ENCODE measurements at places on chromosomes 5 and 9.
A peak's percentile ranks its signal among the peaks of the same experiment; 100 is the strongest.

GRCh38 chr5:66864240-66864884, 268.2 kb downstream of the MAST4 start:
- DNase-seq: peak; percentile 46

DNA sequence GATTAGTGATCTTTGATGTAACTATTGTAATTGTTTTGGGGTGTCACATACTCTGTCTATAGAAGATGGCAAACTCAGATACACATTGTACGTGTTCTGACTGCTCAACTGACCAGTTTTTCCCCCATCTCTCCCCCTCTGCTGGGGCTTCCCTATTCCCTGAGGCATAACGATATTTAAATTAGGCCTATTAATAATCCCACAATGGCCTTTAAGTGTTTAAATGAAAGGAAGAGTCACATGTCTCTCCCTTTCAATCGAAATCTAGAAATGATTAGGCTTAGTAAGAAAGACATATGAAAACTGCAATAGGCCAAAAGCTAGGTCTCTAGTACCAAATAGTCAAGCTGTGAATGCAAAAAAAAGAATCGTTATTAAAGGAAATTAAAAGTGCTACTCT, 265.6 kb downstream of the TMEM232 start:
- no peak for DNase-seq

GRCh38 chr5:96876292-96876850, at the start of gene ERAP2:
TSS of gene ERAP2 (plus strand) at chr5:96876500. CDS start at chr5:96879686, 3,186 bp downstream.
- DNase-seq: peak; percentile 61

DNA sequence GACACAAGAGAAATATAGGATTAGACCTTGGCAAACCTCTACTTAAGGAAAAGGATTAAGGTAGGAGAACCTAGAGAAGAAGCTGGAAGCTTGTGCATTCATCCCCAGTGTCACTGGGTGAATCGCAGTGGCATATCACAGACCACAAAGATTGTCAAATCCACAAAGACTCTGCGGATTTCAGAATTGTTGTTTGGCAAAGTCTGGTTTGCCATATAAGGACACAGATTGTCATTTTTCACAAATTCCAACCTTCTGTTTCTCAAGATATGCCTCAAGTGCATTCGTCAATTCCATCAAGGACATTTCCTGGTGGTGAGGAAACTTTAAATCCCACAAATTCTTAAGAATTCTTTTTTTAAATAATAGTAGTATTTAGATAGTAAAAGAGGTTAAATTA, 395.1 kb upstream of the PAPPA start:
- DNase-seq: no peak

DNA sequence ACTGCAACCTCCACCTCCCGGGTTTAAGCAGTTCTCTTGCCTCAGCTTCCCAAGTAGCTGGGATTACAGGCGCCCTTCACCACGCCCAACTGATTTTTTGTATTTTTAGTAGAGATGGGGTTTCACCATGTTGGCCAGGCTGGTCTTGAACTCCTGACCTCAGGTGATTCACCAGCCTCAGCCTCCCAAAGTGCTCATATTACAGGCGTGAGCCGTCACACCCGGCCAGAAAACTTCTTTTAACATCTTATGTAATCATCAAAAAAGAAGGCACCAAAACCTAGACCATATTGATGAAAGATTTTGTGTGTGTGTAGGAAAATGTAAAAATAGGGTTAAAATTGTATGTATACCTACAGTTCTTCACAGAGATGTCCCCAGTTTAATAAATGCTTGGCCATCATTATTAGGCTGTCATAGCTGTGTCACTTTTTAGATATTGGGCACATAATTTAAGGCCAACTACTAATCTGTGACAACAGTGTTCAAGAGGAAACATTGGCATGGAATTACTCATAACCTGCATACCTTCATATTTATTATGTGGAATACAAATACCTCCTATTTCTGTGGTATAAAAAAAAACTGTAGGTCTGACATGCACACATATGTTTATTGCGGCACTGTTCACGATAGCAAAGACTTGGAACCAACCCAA, 44.4 kb downstream of the RAD50 start:
- no peak for DNase-seq

DNA sequence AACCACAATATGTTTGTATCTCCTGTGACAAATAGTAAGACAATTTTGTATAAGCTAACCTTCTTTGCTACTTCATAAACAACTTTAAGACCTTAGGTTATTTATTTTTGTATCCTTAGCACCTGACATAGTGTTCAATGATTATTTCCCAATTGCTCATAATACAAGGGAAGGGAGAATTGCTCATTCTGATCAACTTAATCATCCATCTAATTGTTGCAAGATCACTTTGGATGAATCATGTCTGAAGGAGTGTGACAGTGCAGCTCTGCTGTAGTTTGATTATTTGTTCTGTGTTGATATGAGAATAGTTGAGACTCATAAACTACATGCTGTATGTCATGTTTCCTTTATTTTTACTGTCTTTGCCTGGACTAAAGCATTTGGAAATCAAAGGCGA, 721.3 kb upstream of the SEMA6A start:
- no peak for DNase-seq

DNA sequence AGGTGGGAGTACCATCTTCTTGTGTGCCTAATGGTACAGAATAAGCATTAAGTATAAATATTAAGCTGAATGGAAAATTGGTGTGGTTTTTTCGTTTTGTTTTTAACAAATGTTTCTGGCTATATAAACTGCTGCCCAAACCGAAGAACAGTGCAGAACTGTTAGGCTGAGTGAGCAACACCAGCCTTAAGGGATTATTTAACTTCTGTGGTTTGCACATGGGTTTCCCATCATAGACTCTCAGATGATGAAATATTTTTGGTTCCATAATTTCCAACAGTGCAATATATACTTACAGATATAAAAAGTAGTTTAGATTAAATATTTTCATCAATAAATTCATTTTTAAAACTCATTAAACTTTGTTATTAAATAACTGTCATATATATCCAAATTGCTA, 16.4 kb downstream of the C5orf63 start:
- DNase-seq: no peak

DNA sequence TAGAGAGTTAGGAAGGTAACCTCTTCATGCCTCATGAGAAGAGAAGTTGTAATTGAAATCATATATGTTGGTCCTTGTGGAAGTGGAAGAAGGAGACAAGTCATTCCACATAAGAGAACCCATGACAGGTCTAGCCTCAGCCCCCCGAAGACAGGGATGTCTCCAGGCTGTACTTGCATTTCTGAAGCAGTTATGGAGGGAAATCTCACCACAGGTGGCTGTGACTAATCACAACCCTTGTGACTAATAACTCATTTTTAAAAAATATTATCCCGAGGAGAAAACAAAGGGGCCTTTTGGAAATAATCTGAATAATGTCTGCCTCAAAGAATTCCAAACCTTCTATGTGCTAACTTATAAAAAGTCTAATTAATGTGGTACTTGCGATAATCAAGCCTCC, 262.1 kb upstream of the RPS23 start:
- DNase-seq: no peak

DNA sequence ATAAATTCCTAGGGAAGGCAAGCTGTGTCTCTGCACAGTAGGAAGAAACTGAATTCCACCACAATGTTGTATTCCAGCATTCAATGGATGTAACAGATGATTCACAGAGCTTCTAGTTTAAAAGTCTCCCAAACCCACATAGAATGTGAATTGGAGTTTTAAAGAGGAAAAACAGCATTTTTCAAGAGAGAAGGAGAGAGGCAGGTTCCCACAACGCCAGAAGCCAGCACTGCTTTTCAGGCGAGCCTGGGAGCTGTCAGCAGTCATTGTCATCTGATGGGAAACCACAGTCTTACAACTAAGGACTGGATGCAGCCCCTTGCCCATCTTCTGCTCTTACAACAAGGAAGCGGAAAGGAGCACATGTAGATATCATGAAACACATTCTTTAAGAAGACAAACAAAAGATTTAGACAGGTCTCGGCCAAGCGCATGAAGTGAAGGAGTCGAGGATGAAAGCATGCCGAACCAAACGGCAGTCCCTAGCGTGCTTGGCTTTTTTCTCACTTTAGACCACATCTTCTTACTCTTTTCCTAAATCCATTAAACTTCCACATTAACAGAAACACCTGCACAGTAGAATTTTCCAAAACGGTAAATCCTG, 638 bp downstream of the DIRAS2 start:
- no peak for DNase-seq

GRCh38 chr5:103498211-103498610, 64.4 kb downstream of the NUDT12 start:
- no peak for DNase-seq

DNA sequence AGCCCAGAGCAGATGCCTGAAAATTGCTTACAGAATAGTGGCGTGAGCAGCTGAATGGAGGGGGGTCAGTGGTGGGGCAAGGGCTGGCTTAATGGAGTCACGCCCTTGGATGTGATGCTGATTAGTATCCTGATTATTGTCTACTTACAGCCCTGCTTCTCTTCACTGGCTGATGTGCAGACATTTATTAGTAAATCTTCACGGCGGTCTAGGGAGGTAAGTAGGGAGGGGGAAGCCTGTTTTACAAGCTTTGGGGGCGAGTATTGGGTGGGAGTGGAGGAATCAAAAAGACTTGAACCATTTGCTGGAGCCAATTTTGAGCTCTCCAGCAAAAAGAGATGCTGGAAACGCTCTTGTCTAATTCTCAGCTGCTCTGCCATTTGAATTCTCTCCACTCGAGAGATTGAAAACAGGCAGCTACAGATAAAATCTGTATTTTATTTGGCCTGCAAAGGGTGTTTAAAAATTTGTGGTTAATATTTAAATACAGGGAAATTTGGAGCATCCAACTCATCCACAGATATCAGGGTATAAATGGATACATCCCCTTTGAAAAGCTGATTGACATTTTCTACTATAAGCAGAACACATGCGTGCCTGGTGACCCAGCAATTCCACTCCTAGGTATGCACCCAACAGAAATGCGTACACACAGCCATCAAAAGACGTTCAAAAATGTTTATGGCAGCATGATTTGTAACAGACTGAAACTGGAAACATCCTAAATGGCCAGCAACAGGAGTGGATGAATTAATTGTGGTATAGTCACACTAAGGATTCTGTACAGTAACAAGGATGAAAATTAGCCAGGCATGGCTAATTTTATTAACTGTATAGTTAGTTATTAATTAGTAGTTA, 19.5 kb upstream of the ALDH1B1 start:
- no peak for DNase-seq

DNA sequence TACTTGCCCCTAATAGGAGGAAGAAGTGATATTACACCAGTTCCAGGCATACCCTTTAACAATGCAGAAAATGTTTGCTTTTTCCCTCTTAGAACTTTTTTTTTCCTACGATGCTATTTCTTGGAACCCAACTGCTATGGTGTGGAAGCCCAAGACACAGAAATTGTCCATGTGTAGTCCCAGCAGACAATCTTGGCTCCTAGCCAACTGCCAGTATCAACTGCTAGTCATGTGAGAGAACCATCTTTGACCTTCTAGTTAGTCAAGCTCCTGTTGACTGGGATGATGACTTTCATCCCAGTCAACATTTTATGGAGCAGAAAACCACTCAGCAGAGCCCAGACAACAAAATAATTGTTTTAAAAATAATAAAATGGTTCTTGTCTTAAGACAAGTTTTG, 532.4 kb downstream of the TLR4 start:
- DNase-seq: no peak

- no peak for DNase-seq
These were observed 71.6 kb upstream of the GALNT10 start for GRCh38 chr5:154118893-154119336.

DNA sequence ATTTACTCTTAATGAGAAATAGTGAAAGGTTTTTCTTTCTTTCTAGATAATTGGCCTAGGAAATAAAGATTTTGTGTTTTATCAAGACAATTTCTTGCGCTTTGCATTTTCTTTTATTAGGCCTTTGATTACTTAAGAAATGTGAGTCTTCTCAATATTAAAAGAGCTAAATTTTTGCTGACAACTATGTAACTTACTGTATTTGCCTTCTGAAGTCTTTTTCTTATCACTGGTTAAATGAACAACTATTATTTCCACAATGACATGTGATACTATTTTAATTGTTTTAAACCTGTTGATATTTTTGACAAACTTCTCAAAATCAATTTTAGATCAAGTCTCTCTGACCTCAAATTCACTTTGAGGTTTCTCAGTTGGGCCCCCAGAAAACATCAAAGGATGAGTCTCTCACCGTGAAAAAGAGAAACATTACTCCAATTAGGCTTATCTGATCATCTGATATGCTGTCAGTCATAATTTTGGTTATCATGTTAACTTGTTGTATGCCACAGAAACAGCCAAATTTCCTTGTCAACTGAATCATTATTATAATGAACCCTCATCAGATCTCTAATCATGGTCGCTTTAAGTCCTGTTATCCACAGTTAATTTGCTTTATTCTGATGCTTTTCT, 48.8 kb downstream of the RAPGEF1 start:
- no peak for DNase-seq

- no peak for DNase-seq
These were observed 152.2 kb upstream of the SLC12A2 start for GRCh38 chr5:127931396-127931795.

DNA sequence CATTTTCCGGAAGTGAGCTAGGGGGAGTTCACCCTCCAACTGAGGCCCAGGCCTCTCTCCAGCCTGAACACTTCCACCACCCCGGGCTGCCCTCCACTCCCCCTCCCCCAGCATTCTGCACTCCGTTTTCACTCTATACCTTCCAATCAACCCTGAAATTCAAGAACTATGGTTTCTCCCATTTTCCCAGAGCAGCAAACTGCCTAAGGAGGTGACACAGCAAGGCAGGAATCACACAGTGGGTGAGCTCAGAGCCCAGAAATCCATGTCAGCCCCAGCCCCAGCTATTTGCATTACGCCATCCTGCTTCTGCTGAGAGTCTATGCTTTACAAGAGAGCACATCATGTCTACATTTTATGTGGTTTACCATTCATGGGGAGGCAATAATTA, 11.9 kb downstream of the MSX2 start:
- DNase-seq: no peak

DNA sequence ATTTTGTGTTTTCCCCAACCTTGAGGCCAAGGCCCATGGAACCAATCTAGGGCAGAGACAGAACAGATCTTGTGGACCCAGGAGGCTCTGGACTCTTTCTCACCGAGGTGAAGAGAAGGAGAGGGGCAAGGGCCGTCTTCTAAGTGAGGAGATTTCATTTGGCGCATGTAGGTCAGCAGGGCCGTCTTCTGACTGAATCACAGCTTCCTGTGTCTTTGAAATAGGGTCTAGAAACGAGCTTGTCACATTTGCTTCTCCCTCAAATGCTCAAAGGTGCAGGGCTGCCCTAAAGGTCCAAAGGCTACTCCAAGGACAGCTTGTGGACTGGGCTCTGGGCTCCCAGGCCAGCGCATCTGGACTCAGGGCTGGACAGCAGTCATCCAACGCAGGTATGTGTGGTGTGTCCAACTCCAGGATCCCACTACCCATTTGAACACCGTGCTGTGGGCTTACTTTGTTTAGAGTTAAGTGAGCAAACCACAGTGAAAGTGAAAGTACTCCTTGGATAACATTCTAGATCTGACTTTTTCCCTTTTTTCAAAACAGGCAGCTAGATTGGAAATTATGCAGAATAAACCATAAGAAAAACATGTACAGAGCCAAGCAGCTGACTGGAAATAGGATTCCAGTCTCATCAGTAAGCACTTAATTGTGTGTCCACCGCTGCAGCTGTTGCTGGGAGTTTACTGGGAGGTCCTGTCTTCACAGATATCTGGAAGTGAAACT, 357.0 kb downstream of the GADD45G start:
- DNase-seq: no peak

Measured in hematopoietic multipotent progenitor cell treated with erythropoietin and hydrocortisone succinate and interleukin-3 and kit ligand, for 17 days (in vitro differentiated cells).